ENCODE measurements at places on chromosomes 2 and 18.

GRCh38 chr2:134669731-134670669 lies 48.8 kb downstream of the TMEM163 start:
- DNase-seq: no peak

DNA sequence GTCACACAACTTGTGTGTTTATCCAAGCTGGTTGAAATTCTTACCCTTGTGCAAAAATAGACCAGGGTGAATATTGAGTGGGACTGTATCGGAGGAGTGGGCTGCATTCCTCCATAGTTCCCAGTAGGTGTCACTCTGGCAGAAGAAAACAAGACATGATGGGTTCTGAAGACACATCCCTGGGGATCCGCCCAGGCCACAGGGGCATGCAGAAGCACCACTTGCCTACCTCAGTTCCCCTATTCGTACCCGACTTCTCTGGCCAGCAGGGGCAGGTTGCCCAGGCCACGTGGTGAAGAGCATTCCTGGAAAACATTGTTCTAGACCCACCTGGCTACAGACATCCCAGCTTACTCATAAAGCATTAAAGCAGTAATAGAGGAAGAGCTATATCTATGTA lies 168.2 kb downstream of the FAM210A start:
- DNase-seq: no peak

GRCh38 chr2:46379213-46380037 lies 82.2 kb downstream of the EPAS1 start:
- DNase-seq: no peak

DNA sequence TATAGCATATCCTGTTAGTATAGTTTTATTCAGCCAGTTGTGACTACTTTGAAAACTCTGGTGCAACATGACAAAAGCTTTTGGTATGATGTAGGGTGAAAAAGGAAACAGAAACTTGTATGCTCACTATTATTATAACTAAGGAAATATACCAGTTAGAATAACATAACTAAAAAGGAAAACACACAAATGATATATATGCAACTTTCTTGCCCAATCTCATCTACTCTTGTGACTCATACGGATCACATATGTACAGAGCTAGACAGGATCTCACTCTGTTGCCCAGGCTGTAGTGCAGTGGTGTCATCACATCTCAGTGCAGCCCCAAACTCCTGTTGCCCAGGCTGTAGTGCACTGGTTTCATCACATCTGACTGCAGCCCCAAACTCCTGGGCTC lies 12.4 kb upstream of the TLK1 start:
- DNase-seq: no peak

- DNase-seq: no peak
Observed at GRCh38 chr2:124535816-124536215, 510.7 kb downstream of the CNTNAP5 start.

GRCh38 chr2:218272531-218273212 lies 2.4 kb downstream of the PNKD start:
- peak; percentile 70 for DNase-seq

GRCh38 chr18:62601871-62602270 lies 79.0 kb downstream of the ZCCHC2 start:
- DNase-seq: no peak

All from anterior cingulate cortex (tissue), 58 donors.